ENCODE measurements at places on chromosomes 2 and 18. TPM values are rescaled to one million over a fixed set of nuclear protein-coding genes. Genes with fewer than 3 reads are reported as not detected.

The PARD3B gene
- 30.5 TPM for total RNA-seq

The MLPH gene
- 117 TPM for total RNA-seq

The CLEC4F gene
- total RNA-seq = not detected

The TNFRSF11A gene
- total RNA-seq = 56.2 TPM

The NPPC gene
- total RNA-seq = not detected

The AQP12A gene
- 0.92 TPM for total RNA-seq

The SFTPB gene
- total RNA-seq = not detected

The TRPM8 gene
- total RNA-seq = not detected

The ITGB6 gene
- 28.0 TPM for total RNA-seq

The CCDC85A gene
- 0.81 TPM for total RNA-seq

The TSHZ1 gene
- total RNA-seq = 24.8 TPM

The MAP3K19 gene
- total RNA-seq = not detected

The TWIST2 gene
- total RNA-seq = 1.7 TPM

The ALMS1 gene
- 14.8 TPM for total RNA-seq

The MC5R gene
- total RNA-seq = not detected

The MYO1B gene
- total RNA-seq = 62.1 TPM

The PLB1 gene
- total RNA-seq = 0.98 TPM

The VIT gene
- total RNA-seq = 0.50 TPM

The EMX1 gene
- total RNA-seq = 1.5 TPM

The UGT1A10 gene
- total RNA-seq = 112 TPM

The FBXO36 gene
- total RNA-seq = 1.6 TPM

The TUBB8B gene
- total RNA-seq = not detected

The LHCGR gene
- not detected for total RNA-seq

The STRN gene
- total RNA-seq = 45.8 TPM

The FAP gene
- total RNA-seq = 0.78 TPM

The SPEG gene
- total RNA-seq = 29.4 TPM

The OR6B3 gene
- not detected for total RNA-seq

The SERPINB4 gene
- not detected for total RNA-seq

The DCDC2C gene
- not detected for total RNA-seq

The DES gene
- 706 TPM for total RNA-seq

The IL36G gene
- total RNA-seq = 0.31 TPM

The ITPRIPL1 gene
- total RNA-seq = 0.58 TPM

The FSHR gene
- total RNA-seq = not detected
